Dermis microvascular lymphatic vessel endothelial cell (primary cell): ENCODE measurements at places on chromosomes 4 and X. TPM values are rescaled to one million over a fixed set of nuclear protein-coding genes. Genes with fewer than 3 reads are reported as not detected.

The ZNF827 gene
- 1.3 and 2.4 TPM in 2 replicates for total RNA-seq

The GAB3 gene
- total RNA-seq = 6.7 and 11.6 TPM in 2 replicates

The TMEM31 gene
- total RNA-seq = 0.13 TPM in 1 of 2 replicates, not detected in the other

The STOX2 gene
- total RNA-seq = 10.0 and 29.3 TPM in 2 replicates

The NPY1R gene
- total RNA-seq = 0.13 TPM in 1 of 2 replicates, not detected in the other

The BGN gene
- total RNA-seq = 12.1 and 70.9 TPM in 2 replicates

The FMR1NB gene
- not detected in 2 replicates for total RNA-seq

The PTTG2 gene
- total RNA-seq = not detected in 2 replicates

The HS6ST2 gene
- under 0.01 and 0.13 TPM in 2 replicates for total RNA-seq

The PDCL2 gene
- not detected in 2 replicates for total RNA-seq

The NLGN4X gene
- total RNA-seq = 0.26 and 0.38 TPM in 2 replicates
